Non-pigmented ciliary epithelial cell (primary cell): ENCODE measurements at places on chromosomes 12 and 14.

DNA sequence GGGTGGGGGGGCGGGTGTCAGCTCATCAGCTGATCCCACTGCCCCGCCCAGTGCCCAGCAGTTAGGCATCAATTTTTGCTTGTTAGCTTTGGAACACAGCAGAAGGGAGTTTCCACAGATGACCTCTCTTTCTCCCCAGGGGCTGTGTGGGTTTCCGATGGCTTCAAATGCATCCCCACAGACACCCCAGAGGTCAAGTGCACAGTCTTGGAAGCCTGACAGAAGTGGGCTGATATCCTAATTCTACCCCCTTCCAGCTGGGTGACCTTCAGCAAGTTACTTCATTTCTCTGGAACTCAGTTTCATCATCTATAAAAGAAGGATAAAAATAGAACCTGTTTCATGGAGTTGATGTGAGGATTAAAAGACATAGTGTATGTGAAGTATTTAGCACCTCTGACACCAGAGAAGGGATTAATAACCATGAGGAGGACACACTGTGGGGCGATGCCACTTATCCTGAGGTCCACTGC, 22.0 kb downstream of the TTC9 start:
- DNase-seq, result no peak

GRCh38 chr12:91381309-91381804, 198.7 kb upstream of the DCN start:
- peak; percentile 58 for DNase-seq

GRCh38 chr14:36604757-36605505, 22.5 kb upstream of the NKX2-8 start:
- DNase-seq, result peak; percentile 38

GRCh38 chr12:19506497-19506896, 67.2 kb downstream of the AEBP2 start:
- no peak for DNase-seq

DNA sequence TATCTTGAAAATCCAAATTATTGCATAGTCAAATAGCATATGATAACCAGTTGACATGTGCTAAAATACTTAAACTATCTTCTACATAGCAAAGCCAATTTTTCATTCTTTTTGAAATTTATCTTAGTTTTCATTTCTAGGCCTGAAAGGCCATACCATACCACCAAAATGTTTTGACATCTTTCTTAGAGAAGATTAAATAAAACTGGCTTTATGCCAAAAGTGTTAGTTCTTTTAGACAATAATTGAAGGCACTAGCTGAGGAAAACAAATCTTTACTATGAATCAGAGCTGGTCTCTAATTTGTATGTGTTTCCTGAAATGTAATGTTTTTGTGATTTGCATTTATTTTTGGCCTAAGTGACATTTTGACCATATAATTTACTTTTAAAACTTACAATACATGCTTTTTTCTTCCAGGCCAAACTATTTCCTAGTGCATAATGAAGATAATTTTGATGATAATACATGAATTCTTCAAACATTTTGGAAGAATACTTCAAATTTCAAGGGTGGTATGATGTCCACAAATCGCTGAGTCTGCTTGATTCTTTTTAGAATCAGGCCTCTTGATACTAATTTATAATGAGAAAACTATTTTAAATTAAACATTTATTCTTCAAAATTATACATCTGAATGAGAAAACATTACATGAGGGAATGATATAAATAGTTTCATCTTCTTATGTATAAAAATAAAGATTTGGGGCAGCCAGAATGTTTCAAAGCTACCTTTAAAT, 6.5 kb upstream of the KCNMB4 start:
- no peak for DNase-seq

GRCh38 chr14:99156090-99156425, 115.9 kb downstream of the BCL11B start:
- DNase-seq, result no peak

GRCh38 chr12:104490186-104490585, 33.4 kb downstream of the CHST11 start:
- no peak for DNase-seq

DNA sequence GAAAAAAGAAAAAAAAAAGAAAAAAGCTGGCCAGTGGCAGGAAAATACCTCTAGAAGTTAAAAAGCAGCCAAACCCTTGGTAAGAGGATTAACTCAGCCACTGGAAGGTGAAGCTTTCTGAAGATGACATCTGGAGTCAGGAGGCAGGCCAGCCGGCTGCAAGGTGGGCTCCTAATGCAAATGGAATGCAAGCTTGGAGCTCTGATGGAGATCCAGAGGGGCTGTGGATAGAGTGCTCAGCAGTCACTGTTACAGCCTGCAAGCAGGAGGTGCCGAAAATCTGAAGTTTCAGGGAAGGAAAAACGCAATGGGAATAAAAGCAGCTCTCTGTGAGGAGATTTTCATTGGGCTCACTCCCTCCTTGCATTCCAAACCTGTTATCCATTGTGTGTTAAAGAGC, 41.0 kb downstream of the GSC start:
- no peak for DNase-seq

- no peak for DNase-seq
Measured at GRCh38 chr12:111638556-111638955, 39.4 kb upstream of the ATXN2 start.

DNA sequence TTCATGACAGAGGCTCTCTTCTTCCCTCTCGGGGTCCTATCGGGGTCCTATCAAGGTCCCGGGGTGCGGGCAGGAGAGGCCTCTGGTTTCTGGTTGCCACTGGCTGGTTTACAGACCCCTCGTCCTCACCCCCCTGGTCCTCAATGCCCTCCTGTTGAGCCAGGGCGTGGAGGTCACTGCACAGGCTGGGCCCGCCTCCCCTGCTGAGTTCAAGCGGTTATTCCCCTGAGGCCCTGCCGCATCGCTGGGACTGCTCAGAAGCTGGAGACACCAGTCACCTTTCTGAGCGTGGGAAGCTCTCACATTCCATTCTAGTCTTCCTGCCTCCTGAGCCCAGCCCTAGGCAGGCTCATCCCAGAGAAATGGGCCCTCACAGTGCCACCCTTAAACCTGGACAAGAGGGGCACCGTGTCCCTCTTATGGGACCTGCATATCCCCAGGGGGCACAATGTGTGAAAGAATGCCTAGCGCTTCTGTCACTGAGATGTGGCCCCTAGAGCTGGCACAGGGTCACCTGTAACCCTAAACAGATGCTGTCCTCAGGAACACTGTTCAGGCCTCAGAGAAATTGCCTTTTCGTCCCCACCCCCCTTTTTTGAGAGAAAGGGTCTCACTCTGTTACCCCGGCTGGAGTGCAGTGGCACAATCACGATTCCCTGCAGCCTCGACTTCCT, 177.7 kb upstream of the RGS6 start:
- DNase-seq, result no peak

DNA sequence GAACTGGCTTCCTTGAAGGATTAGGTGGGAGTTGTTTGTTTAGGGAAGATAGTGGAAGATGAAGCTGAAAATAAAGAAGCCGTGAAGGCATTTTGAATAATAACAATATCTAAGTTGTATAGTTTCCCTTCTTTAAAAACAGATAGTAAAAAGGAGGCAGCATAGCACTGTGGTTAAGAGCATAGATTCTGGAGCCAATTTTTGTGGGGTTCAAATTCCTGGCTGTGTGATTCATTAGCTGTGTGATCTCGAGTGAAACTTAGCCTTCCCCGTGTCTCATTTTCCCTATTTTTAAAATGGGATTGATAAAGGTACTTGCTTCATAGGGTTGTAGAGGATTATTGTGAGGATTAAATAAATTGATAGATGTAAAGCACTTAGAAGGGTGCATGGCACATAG, 104.5 kb downstream of the MYRFL start:
- DNase-seq, result no peak

DNA sequence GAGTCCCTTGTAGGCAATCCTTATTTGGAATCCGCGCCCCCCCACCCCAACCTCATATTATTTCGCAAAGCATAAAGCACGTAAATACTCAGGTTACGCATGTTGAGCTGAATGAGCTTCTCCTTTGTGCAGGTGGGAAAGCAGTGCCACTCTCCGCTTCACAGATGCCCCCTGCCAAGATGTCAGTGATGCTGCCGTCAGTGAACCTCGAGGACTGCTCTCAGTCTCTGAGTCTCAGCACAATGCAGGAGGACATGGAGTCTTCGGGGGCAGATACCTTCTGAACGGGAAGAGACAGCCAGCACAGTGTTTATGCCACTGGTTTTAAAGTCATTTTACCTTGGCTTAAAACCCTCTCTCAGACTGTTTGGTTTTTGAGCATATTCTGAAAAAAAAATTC, 90.1 kb upstream of the DACT1 start:
- DNase-seq, result no peak

GRCh38 chr12:44618946-44619345, 257.2 kb downstream of the NELL2 start:
- no peak for DNase-seq

GRCh38 chr12:18703321-18703720, 34.5 kb downstream of the PLCZ1 start:
- DNase-seq, result no peak

DNA sequence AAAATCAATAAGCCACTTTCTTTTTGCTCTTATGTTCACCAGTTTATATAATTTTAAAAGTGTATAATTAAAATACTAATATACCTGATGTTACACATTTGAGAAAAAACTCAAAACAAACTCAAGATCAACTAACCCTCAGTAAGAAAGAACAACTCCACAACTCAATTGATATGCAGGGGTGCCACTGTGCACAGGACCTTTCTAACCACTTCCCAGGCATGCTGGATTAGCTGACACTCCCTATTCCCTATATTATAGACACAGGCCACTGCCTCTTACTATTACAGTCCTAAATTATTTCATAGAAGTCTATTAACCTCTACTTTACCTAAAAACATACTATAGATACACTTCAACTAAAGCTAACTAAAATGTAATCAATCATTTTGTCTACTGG, 191.7 kb upstream of the KRR1 start:
- DNase-seq, result no peak

- no peak for DNase-seq
Measured at GRCh38 chr14:52266782-52267181, 716 bp upstream of the PTGDR start.

- no peak for DNase-seq
Measured at GRCh38 chr14:20680363-20680762, 4.0 kb upstream of the RNASE4 start.

GRCh38 chr12:111653596-111653995, 32.2 kb downstream of the BRAP start:
- no peak for DNase-seq

DNA sequence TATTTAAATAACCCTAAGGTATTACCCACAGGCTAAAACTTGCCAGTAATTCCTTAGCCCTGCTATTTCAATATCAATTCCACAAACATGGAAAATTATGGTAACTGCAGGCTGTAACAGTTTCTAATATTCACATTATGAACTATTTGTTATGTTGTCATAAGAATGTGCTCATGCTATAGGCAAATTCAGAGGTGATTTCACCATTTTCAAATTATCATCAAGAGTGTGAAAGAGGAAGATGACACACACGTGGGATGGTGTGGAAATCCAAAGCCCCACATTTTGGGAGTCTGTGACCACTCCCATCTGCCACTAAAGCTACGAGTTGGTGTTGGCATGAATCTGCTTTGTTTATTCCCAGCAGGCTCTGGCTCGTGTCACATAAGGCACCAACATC, 5.9 kb upstream of the MYO1A start:
- DNase-seq, result no peak

GRCh38 chr14:105204206-105204930, 23.3 kb upstream of the NUDT14 start:
- DNase-seq, result no peak

GRCh38 chr12:105775343-105775742, 363.4 kb downstream of the NUAK1 start:
- peak; percentile 53 for DNase-seq

DNA sequence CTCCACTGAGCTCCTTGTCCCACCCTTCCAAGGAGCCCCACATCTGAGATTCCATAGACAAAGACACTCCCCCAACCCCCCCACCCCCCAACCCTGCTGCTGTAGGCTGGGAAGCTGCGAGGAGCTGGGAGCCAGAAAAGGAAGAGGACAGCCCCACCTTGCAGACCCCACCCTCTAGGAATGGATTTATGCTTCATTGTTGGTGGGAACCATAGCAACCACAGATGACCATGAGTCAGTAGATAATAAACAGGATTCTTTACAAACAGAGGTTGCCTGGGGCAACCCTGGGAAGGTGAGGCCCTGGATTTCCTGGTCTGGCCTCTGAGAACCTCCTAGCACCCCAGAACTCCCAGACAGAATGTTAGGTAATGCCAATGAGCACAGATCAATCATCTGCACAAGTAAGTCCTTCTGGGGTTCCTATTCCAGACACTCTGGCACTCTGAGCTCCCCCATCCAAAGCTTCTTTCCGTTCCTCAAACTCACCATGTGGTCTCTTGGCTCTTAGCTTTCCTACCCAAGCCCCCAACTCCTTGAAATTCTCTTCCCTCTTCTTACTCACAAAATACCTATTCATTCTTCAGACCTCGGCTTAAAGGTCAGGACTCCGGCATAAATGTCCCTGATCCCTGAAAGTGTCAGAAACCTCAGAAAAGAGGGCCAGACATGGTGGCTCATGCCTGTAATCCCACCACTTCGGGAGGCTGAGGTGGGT, 15.2 kb upstream of the PLEKHG6 start:
- no peak for DNase-seq

DNA sequence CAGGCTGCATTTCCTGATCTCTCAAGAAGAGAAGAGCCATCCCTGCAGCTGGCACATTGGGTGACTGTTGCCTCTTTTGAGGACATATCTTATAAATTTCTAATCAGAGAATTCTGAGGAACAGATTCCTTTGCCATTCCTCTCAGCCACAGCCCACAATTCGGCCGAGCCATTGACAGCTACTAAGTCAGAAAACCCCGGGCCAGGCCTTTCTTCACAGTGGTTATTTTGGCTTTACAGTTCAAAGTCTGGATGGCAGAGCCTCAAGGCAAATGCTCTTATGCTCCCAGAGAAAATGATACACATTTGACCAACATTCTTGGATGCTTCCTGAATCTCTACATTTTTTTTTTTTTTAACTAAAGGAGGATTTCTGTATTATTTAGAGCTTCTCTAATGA, 138.4 kb upstream of the FRMD6 start:
- no peak for DNase-seq

GRCh38 chr12:113070117-113070906, 13.8 kb downstream of the DTX1 start:
- DNase-seq, result no peak

- peak; percentile 42 for DNase-seq
Measured at GRCh38 chr12:4663971-4664505, 15.1 kb downstream of the NDUFA9 start.

DNA sequence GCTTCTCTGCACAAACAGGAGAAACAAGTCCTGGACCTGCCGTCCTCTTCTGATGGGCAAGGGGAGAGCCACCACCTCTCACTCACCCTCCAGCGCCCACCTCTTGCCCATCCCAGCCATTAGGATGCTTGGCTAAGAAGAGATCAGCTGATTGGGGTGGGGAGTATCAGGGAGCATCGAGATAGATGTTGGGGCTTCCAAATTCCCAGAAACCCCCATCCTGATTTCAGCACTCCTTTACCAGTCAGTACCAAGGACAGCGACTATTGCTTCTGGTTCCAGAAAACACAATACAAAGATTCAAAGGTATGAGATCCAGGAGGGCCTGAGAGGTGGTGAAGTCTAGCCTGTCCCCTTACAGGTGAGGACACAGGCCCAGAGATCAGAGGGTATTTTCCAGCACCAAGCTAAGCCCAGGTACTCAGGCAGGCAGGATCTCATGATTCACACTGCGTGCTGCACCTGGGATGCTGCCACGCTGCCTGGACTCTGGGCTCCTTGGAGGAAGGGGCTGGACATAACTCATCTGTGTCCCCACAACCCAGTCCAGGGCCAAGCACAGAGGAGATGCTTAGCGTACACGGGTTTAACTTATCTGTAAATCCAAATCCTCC, 76.6 kb downstream of the TUNAR start:
- no peak for DNase-seq
